ENCODE measurements at places on chromosomes 13 and 19.

DNA sequence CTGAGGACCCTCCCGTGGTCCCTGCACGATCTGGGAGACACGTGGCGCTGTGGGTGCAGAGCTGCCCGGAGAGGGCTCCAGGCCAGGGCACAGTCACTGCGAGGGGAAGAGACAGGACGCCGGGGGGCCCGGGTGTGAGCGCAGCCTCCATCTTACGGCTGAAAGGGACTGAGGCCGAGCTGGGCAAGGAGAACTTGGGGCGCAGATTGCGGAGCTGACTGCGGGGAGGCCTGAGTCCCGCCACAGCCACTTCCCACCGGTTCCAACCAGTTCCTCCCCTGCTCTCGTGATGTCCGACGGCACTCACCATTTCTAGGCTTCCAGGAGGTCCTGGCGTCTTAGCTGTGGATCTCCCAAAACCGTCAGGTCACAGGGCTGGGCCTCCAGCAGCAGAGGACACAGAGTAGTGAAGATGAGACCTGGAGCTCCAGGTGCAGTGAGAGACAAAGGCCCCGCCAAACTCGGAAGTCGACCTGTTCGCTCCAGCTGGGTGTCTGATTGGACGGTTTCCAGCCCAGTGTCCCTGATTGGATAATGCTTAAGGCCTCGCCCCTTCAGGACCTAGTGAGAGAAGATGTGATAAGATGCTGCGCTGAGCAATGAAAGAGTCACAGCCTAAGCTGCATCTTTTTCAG is 4.8 kb upstream of the ZNF253 start:
- peak; percentile 21 for DNase-seq

- DNase-seq, result no peak
Observed at GRCh38 chr19:40348961-40349507, 539 bp downstream of the PLD3 start.

- DNase-seq, result no peak
Observed at GRCh38 chr19:47663911-47664771, 49.1 kb upstream of the EHD2 start.

GRCh38 chr19:47729799-47730520 is 15.4 kb upstream of the NOP53 start:
- no peak for DNase-seq

- DNase-seq, result no peak
Observed at GRCh38 chr13:23778879-23779278, 110.3 kb downstream of the MIPEP start.

DNA sequence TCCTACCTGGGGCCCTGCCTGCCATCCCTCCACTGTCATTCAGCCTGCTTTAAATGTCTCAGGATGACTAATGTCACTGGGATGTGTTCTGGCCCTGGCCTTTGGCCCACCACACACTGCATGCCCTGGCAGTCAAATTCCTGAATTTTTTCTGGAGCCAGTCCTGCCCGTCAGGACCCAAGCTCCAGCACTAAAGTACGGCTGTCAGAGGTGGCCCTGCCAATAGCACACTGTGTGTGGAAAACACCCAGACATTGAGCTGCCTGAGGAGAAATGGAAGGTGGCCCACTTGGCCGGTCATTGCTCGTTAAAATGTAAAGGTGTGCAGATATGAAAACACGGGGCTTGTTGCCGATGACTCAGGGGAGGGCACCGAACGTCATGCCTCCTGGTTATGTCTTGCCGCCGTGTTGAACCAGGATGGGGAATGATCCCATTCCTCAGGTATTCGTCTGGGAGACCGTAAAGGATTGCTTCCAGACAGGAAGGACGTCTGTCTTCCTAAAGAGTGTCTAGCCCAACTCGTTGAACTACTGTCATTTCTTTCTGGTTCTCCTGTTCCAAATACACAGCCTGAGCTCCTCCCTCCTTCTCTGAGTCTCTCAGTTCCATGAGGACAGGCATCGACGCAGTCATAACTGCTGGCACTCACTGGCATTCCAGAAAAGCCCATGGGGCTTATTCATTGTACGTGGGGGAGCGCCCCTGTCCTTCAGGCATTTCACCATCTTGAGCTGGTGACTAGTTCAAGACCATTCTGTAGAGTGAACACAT is 40.6 kb downstream of the COL4A2 start:
- DNase-seq, result no peak

- no peak for DNase-seq
Observed at GRCh38 chr19:53388168-53388567, 6.8 kb upstream of the ZNF765 start.

DNA sequence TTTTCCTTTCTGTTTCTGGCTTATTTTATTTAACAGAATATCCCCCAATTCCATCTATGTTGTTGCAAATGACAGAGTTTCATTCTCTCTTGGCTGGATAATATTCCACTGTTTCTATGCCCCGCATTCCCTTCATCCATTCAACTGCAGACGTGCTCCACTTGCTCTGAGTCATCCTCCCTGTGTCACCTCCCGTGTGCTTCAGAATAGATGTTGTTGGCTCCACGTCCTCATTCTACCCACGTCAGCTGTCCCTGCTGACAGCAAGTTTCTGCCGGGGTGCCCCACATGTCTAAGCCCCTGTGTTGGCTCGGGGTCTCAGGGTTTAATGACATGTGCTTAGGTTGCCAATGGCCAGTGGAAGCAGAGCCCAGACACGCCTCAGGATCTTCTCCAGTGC is 1041.0 kb downstream of the UQCRFS1 start:
- no peak for DNase-seq
